ENCODE measurements at places on chromosomes 2 and 18.

DNA sequence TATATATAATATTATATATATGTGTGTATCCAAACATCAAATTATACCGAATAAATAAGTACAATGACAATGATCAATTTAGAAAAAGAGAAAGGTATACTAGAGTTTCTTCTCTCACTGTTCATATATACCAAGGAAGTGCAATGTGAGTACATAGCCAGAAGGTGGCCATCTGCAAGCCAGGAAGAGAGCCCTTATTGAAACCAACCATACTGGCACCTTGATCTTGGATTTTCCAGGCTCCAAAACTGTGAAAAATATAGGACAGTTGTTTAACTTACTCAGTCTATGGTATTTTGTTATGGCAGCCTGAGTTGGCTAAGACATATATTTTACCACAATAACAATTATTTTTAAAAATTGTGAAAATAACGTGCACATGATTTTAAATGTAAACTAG is 1490.2 kb upstream of the SLC39A10 start:
- DNase-seq: no peak

DNA sequence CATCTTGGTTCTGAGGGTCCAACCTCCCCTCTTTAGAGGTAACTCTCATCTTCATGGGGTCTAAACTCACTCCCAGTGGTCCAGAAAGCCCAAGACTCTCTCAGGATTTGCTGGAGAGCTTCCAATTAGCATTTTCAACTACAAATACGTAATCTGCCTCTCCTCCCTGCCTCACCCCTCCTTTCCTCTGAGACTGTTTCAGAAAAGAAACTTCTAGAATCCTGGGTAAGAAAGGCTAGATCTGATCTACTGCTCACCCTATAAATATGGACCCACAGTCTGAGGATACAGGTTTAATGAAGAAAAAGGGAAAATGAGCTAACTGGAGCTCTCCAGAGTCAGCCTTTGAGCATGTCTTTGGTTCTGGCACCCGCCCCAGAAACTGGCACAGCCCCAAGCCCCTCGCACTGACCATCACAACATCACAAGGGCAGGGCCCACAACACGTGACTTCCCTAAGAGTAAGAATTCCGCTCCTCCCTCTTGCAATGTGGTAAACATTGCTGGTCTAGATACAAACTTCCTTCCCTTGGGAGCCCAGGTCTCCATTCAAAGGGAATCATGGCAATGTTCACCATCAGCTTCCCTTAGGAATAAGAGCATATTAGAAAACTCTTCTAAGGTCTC is 21.7 kb upstream of the IHH start:
- no peak for DNase-seq

- DNase-seq: peak; percentile 33
Measured at GRCh38 chr2:101698014-101698843, 722 bp downstream of the MAP4K4 start.

DNA sequence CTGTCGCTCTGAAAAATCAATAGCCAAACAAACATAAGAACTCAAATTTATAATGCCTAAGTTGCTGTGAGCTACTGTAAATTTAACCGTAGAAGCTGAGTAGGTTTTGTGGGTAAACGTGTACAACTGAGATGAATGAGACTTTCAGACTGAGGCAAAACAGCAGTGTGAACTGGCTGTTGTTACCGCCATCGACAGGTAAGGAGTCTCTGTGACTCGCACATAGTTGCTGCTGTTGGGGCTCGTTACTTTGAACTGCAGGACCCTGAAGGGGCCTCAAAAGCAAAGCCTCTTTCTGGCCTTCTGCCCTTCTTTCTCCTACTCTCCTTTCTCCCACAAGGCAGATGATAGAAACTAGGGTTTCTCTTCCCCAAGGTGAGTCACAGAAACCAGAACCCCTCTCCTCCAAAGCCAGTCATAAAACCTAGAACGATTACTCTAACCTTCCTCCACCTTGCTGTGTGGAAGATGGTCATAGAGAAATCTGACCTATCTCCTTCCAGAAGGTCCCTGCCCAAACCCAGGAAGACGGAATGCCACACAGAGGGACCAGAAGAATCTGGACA is 101.2 kb downstream of the DLGAP1 start:
- DNase-seq: no peak

- no peak for DNase-seq
Measured at GRCh38 chr2:150495993-150496627, 8.6 kb upstream of the RND3 start.

- DNase-seq: no peak
Measured at GRCh38 chr18:74715306-74715705, 117.6 kb downstream of the ZNF407 start.

GRCh38 chr18:36578871-36579710 is 249.7 kb downstream of the TPGS2 start:
- DNase-seq: no peak

DNA sequence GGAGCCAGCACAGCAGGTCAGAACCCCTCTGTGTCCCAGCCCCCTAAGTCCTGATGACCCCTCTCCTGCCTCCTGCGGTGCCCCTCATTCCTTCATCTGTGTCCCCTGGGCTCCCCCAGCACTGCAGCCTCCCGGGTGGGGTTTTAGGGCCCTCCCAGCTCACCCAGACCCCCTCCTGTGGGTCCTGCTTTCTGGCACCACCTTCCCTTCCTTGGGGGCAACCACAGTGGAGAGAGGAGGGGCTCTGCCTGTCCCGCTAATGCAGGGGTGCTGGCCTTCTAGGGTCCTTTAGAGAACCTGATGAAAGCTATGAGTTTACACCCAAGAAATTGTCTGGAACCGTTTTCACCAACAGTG is 42.7 kb upstream of the ALPP start:
- no peak for DNase-seq

DNA sequence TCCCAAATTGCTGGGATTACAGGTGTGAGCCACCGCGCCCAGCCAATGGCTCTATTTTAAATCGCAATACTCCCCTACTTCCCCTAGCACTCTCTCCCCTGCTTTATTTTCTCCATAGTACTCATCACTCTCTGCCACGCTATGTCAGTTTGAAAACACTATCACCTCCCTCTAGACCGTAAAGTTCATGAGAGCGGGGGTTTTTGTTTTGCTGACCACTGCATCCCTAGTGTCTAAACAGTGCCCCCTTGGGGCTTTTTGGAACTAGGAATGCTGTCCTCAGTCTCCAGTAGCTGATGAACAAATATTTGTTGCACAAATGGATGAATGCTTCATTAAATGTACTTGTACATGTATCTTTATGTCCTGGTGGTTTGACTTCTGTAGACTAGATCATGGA is 44.1 kb downstream of the ATOH8 start:
- no peak for DNase-seq

GRCh38 chr2:113124181-113124961 is 3.0 kb upstream of the IL1RN start:
- DNase-seq: no peak

DNA sequence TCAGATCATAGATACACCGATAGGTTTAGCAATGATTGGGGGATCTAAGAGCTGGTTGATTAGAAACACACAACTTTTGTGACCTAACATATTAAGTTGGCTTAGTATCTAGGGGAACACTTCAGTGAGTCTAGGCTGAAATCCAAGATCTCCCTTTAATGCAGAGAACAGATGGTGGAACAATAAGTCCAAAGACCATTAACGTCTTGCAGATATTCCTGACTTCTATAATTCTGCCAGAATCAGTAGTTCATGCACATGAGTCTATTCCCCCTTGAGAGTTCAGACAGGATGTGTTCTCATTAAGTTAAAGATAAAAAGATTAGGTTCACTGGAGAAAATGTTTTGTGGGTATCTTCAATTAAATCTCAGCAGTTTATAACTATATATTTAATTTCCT is 506.5 kb downstream of the TSN start:
- no peak for DNase-seq

GRCh38 chr2:233329489-233330135 is 22.0 kb downstream of the SAG start:
- DNase-seq: no peak

GRCh38 chr2:122236152-122236874 is 480.9 kb downstream of the TSN start:
- no peak for DNase-seq

- DNase-seq: peak; percentile 17
Measured at GRCh38 chr2:64225491-64225890, 81.3 kb upstream of the PELI1 start.

DNA sequence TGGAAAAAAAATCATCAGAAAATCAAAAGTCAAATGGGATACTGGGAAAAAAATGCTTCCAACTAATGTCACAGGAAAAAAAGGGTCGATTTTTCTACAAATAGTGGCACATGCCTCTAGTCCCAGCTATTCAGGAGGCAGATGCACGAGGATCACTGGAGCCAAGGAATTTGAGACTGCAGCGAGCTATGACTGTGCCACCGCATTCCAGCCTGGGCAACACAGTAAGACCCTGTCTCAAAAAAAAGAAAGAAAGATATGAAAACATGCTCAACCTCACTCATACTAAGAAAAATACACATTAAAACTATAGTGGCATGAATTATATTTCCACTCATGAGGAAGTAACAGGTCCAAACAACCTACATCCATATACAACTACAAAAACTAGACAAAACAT is 17.9 kb downstream of the MEMO1 start:
- no peak for DNase-seq

- no peak for DNase-seq
Measured at GRCh38 chr18:28095631-28096030, 81.3 kb downstream of the CDH2 start.

DNA sequence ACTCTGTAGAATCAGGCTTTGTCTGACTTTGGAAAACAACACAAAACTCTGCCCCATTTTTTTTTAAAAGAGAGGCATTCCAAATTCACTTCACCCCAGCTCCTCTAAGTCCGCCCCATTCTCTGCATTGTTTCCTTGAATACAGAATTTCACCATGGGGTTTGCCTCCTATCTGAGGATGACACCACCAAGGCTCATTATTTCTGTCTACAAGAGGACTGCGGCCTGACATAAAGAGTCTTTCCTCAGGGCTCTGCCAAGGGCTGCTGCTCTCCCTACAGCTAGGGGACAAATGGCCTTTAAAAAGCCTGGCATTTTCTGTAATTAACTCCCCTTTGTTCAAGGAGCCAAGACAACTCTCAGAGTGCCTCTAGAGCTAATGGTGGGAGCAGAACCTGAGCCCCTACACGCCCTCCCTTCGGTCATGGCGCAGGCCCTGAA is 4.6 kb downstream of the CHST10 start:
- no peak for DNase-seq

DNA sequence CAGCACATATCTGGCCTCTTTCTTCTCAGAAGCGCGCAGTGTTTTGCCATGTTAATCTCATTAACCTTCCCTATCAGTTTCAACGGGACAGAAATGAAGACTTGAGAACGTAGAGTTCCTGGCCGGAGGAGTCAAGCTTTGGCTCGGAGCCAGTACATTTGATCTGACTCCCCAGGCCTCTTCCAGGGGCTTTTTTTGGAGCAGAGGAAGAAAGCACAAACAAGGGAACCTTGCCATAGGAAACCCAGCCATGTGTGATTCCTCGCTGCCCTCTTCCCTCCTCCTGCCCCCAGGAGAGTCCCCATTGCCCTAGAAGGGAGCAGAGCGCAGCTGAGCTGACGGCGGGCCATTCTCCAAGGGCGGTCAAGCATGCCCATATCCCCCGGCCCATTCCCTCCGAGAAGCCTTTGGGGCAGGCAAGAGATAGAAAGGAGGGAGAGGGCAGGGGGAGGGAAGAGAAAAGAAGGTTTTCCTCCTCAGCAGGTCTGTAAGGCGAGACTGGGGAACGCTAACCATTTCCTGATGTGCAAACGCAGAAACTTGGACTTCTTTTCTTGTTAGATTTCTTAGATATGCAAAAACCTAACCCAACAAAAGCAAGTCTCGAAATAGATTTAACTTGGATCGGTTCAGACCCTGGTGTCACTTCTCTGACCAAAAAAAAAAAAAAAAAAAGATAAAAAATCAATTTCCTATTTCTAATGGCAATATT is 63.7 kb upstream of the POU3F3 start:
- DNase-seq: no peak

- no peak for DNase-seq
Measured at GRCh38 chr2:118847762-118848172, 319 bp upstream of the EN1 start.

GRCh38 chr18:10111944-10112343 is 198.1 kb downstream of the VAPA start:
- DNase-seq: no peak

- peak; percentile 66 for DNase-seq
Measured at GRCh38 chr2:106159866-106160785, 34.0 kb downstream of the UXS1 start.

GRCh38 chr18:37577051-37577611 is 11.5 kb upstream of the CELF4 start:
- no peak for DNase-seq

DNA sequence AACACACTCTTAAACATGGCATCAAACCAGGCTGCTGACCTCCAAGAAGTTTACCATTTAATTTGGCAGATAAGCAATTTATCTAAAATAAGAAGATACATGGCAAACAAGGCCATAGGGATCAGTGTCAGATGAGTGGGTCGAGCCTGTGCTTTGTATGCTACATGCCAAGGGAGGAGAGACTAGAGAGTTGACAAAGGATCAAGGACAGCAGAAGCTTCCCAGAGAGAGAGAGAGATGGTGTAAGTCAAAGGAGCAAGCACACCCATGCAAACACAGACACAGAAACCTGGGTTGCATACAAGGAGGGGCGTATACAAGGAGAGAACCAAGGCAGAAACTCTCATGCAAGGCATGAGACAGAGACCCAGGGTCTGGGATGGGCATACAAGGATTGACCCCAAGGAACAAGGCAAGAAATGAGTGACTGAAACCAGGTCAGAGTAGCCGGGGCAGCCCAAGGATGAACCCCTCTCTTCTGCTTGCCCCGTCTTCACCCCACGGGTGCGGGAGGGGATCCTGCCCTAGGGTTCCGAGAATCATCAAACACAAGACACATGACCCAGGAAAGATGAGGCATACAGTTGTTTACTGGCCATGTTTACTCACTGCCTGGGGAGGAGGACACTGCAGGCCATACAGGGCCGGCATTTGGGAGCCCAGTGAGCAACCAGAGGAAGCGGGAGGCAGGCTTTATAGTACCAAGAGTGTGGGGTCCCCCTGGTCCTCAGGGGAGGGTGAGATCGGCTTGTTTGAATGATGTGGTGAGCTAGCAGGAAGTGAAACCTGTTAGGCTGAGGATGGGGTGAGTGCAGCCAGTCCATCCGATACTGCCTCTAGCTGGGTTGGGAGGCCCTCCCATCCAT is 529.2 kb upstream of the ID2 start:
- no peak for DNase-seq

DNA sequence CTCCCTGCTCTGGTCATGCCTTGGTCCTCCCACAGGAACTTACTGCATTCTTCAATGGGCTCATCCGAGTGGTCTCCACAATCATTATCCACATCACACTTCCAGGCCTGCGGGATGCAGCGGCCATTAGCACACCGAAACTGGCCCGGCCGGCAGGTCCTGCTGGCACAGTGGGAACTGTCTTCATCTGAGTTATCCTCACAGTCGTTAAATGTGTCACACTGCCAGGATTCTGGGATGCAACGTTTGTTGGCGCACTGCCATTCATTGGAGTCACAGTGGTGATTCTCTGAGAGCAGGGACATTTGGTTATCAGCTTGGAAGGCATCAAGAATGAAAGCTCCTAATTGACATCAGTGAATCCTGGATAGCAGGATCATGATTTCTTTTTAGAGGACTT is 104.5 kb downstream of the DHRS9 start:
- DNase-seq: no peak

All from activated naive CD4-positive, alpha-beta T cell treated with Interleukin-2 at 50 U/mL for 16 hours (primary cell).